ENCODE measurements at places on chromosomes 2 and 18. TPM values are rescaled to one million over a fixed set of nuclear protein-coding genes. Genes with fewer than 3 reads are reported as not detected.

Gene YWHAQ
- polyA plus RNA-seq, result 463 TPM

DNA sequence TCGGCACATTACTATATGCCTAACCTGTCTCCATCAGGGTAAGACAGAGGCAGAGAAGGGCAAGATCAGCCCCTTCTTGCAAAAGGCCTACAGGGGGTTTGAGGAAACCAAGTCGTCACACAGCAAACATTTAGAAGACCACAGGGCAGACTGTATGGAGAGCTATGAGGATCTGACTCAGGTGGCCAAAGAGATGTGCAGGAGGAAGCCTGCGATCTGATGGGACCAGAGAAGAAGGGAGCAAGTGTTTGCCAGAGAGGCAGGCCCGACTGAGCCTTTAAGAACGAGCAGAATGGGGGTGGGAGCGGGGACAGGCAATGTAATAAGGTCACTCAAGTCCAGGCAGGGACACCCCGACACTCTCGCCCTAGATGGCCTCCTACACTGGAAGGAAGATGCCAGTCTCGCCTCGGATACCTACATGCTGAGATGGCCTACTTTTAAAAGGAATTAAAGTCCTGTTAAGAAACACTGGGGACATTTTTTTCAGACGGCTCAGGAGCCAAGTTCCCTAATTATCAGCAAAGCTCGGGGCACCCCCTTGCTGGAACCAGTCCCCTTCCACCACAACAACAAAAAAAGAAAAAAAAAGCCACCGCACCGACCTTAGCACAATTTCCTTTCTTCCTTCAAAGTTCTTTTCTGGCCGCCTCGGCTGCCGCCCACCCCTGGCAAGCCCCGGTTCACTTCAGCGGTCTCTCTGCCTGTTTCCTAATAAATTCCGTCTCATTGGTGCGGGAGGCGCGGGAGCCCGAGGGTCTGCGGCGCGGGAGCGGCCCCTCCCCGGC lies 1.5 kb downstream of the SFXN5 start:
- no peak for DNase-seq

DNA sequence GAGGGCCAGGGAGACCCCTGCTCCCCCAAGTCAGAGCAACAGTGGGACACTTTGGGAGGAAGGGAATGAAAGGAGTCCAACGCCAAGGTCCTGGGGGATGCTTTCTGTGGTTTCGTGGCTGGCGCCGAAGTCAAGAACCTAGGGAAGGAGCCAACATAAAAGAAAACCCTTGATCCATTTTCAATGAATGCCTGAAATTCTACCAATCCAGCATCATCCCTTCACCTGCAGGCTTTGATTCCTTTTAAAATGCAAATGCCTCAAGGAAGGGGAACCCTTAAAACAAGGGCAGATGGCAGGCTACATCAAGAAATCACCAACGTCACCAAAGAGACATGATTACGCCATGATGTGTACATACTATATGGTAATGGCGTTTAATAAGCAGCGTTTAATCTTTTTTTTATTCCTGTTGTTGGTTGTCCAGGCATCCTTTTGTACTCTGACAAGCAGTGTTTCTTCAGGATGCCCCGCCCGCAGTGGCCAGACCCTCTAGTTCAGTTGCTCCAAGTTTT lies 123.3 kb upstream of the SLC1A4 start:
- DNase-seq, result no peak

Gene INO80C
- polyA plus RNA-seq, result 26.8 TPM

All from left renal pelvis (tissue), 4 donors.